ENCODE measurements at places on chromosomes 7 and 10.

GRCh38 chr7:140059273-140060242 is 3.2 kb downstream of the PARP12 start:
- peak; percentile 84 for DNase-seq

- DNase-seq, result no peak
Observed at GRCh38 chr10:6283655-6284054, 80.9 kb downstream of the PFKFB3 start.

GRCh38 chr7:1440620-1441019 is 18.6 kb downstream of the MICALL2 start:
- DNase-seq, result no peak

DNA sequence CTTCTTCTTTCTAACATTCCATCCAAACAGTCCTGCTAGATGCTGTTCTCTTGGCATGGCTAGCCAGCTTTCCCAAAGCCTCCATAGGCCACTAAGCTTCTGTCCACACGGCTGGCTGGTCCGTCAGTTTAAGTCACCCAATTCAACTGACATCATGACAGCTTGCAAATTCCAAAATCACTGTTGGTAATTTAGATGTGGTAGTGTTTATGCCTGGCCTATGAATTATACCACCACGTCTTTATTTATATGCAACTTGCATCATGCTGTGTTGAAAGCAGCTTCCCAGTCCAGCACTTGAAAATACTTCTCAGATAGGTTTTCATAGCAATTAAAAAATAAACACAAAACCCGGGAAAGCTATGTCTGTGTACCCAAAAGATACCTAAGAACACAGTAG is 2.2 kb upstream of the VIM start:
- DNase-seq, result no peak

GRCh38 chr7:108190891-108191290 is 60.7 kb upstream of the LAMB4 start:
- peak; percentile 62 for DNase-seq

DNA sequence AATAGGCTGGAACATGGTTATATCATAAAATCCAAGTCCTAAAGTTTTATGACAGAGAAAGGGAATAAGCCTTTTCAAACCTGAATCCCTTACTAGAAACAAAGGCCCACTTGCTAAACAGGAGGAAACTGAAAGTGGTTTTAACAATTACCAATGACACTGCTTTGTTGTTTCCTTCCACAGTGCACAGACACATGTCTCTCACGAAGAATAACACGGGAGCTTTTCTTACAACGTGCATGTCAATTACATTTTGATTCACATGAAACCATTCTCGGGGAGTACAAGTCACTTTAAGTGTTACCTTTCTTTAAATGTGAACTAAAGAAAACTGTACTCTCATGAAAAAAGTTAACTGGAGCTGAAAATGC is 1.4 kb downstream of the MRPS33 start:
- DNase-seq, result no peak

GRCh38 chr10:61612009-61612408 is 50.7 kb upstream of the CABCOCO1 start:
- no peak for DNase-seq

DNA sequence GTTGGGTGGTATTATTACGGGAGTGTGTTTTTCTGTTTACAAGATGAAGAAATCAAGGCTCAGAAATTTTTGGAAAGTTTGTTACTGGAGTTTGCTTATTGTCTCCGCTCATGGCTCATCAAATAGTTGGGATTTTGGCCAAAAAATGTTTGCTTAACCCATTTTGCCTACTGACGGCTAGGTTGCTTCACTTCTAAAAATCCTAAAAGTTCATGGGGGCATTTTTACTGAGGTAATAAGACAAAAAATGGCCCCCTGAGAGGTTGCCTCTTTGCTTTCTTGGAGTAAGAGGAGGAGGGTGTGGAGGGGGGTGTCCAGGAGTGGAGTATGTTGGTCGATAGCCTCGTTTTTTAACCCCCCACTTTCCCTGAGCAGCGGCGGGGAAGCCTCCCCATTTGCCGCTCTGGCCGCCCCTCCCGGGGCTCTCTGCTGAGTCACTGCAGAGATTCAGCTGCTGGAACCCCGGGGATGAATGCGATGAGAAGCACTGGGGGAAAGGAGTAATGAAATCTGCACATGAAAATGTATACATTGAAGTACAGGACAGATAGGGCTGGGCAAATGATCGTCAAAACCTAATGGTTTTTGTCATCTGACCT is 1.5 kb downstream of the MEST start:
- DNase-seq, result peak; percentile 40

- no peak for DNase-seq
Observed at GRCh38 chr10:3544561-3544960, 240.4 kb downstream of the KLF6 start.

GRCh38 chr10:112535531-112535951 is 88.5 kb downstream of the VTI1A start:
- no peak for DNase-seq

- no peak for DNase-seq
Observed at GRCh38 chr10:84428711-84429110, 100.3 kb downstream of the CCSER2 start.

- no peak for DNase-seq
Observed at GRCh38 chr7:107742678-107743566, 1.0 kb upstream of the CBLL1 start.

GRCh38 chr7:93622036-93623033 is 47.8 kb upstream of the CALCR start:
- DNase-seq, result peak; percentile 45

GRCh38 chr7:102173669-102174068 is 113.0 kb upstream of the SH2B2 start:
- no peak for DNase-seq

GRCh38 chr7:11168650-11169170 is 195.0 kb downstream of the PHF14 start:
- no peak for DNase-seq

GRCh38 chr7:106551936-106552335 is 109.0 kb downstream of the CCDC71L start:
- no peak for DNase-seq

GRCh38 chr10:110324805-110325280 is 20.1 kb upstream of the SMNDC1 start:
- DNase-seq, result no peak

GRCh38 chr10:35355971-35356724 is 19.8 kb downstream of the CCNY start:
- DNase-seq, result peak; percentile 82

Measured in fibroblast of mammary gland (primary cell).